Mesothelial cell of epicardium (in vitro differentiated cells): ENCODE measurements at places on chromosomes 3 and 15. TPM values are rescaled to one million over a fixed set of nuclear protein-coding genes. Genes with fewer than 3 reads are reported as not detected.

DNA sequence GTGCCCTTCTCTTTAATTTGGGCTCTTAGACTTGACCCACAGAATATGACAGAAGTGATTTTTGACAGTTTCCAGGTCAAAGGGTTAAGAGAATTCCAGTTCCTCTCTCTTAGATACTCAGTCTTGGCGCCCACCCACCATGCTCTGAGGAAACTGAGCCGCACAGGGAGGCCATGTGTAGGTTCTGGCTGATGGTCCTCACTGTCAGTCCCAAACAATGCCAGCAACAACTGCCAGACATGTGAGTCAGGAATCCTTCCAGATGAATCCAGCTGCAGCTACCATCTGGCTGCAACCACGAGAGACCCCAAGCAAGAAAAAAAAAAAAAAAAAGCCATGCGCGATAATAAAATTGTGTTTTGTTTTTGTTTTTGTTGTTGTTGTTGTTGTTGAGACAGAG, 326.6 kb downstream of the MAGI1 start:
- DNase-seq = no peak

DNA sequence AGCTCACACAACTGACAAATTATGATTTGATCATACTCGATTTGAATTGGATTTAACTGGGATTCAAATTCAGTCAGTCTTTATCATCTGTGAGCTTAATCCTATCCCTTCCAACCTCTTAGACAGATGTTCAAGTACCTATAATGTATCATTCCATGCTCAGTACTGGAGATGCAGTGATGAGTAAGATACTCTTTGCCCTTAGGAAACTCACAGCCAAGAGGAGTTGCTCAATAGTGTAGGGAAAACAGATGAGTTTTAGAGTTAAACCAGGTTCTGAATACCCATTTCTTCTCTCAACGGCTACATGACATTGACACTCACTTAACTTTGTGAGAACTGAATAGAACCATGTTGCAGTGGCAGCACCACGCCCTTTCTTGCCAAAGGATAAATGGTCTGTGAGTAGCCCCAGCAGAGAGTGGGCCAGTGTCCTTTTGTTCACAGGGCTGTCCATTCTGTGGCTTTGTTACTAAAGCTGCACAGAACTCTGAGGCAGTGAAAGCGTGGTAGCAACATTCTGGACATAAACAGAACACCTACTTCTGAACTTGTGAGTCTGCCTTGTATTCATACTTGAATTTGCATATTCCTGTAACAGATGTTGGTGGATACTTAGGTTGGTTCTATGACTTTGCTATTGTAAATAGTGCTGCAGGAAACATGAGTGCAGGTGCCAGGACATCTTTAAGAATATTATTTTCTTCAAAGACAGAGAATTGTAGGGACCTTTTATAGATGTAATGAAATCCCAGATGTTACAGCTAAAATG, 91.6 kb downstream of the RASA2 start:
- DNase-seq = no peak

Gene ZBED2
- total RNA-seq = not detected in 3 replicates

Gene SUMF1
- 26.5 to 31.3 TPM (median 28.7 TPM) in 3 replicates for total RNA-seq

DNA sequence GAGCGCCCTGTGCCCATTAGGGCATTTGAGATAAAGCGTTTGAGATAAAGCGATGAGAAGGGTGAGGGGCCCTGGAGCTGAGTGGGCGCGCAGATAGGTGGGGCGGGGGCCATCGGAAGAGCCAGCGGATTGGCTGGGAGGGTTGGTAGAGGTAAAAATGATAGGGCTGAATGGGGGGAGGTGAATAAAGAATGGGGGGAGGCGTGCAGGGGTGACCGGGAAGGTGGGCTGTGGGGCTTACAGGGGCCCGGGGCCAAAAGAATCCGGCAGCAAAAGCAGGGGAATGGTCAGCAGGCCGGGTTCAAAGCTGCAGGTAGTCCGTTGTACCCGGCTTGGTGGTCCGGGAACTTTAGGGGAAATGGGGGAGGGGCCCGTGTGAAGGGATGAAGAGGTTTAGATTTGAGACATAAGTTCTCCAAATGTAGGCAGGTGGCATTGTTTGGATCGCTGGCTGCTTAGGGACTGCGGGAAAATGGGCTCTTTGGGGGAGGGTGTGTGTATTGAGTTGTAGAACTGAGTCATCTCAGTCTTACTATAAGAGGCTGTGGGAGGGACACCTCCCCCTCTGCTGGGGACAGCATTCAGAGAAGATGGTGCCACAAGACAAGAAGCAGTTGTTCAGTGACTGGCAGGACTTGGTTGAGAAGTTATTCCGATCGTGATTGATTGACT, 610 bp downstream of the ARID3B start:
- DNase-seq = peak; percentile 45

GRCh38 chr3:148922467-148922866, 57.4 kb downstream of the CPA3 start:
- no peak for DNase-seq

Gene PIK3CA
- 20.4 to 23.0 TPM (median 22.4 TPM) in 3 replicates for total RNA-seq

GRCh38 chr15:68412218-68412617, 19.7 kb downstream of the ITGA11 start:
- DNase-seq = no peak

DNA sequence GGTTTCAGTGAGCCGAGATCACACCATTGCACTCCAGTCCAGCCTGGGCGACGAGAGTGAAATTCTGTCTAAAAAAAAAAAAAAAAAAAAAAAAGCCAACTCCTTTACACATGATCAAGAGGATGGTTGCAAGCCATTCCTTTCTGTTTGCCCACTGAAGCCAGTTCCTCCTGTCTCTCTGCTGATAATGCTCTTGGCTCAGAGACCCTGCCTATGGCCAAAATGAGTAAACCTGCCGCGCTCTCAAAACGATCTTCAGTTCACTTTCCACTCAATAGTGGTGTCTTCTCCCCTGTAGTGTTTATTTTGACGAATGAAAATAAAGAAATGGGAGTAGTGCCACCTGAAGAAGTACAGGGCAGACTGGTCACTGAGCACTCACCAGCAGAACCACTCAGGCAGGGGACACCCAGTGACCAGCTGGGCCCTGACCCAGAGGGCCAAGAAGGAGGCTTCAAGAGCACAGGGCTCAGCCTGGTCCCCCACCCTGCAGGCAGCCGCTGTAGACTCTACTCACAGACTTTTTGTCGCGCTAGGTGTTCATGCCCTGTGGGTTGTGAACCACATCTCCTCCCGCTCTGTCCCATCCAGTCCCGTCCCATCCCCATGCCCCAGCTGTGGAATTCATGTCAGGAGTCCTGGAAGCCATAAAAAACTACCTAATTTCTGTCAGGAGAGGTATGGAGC, 23.6 kb downstream of the GRAMD2A start:
- DNase-seq = no peak

Gene B2M
- total RNA-seq = 237 to 256 TPM (median 240 TPM) in 3 replicates

Gene SENP7
- total RNA-seq = 56.2 to 59.1 TPM (median 56.3 TPM) in 3 replicates

- DNase-seq = no peak
These were observed 30.7 kb downstream of the LMCD1 start for GRCh38 chr3:8532251-8532871.

DNA sequence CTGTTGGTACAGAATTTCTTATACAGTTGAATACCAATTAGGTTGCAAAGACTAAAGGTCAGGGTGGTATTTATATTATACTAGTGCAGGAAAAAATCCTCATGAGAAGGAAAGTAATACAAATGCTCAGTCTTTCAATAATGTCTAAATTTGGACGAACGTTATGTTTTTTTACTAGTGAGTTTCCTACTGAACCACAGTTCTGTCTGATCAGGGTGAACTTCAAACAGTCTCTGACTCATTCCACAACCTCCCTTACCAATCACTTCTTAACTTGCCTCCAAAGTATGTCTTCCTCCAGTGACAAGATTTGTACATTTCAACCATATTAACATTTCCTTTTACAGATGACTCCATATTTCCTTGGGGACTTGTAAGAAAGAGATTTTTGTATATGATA, 3.4 kb downstream of the TMEM212 start:
- no peak for DNase-seq

DNA sequence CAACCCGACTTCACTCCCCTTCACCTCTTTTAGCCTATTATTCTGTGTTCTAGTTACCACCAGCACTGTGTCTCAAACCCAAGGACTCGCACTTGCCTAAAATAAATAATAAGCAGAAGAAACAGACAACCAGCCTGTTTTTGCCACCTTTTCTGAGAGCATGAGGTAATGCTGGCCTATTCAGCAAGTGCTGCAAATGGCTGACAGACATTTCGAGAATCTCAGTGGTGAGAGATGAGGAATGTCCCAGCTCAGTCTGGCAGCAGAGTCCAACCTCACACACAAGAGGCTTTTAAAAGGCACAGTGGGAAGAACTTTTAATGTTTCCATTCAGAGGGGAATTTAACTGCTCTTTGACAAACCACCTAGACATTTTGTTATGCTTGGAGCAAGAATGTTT, 143.3 kb upstream of the GMNC start:
- no peak for DNase-seq

- no peak for DNase-seq
These were observed 17.9 kb downstream of the CP start for GRCh38 chr3:149203758-149204157.

GRCh38 chr3:145628211-145628610, 532.8 kb downstream of the PLOD2 start:
- DNase-seq = no peak

Gene HYAL3
- total RNA-seq = 2.9 to 3.0 TPM (median 2.9 TPM) in 3 replicates

DNA sequence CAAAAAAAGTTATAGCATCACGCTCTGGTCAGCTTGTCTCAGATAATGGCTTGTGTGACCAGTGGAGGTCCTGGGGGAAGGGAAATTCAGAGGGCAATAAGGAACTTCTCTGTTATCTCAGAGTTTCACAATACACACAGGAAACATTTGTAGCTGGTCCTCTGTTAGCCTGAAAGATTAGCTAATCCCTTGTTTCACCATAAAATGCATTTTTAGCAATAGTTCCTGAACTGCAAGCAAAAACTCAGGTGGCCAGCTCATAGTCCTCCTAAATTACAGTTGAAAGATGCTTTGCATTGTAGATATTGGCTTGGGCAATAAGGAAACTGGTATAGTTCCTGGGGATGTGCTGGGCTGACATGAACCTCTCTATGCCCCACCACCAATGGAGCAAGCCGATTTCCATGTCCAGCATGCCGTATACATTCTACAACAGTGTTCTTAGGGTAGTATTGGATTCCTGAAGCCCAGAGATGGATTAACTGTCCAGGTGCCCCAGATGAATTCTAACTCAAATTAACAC, 141.5 kb upstream of the TBL1XR1 start:
- DNase-seq = no peak

GRCh38 chr3:166527325-166527724, 690.1 kb upstream of the BCHE start:
- no peak for DNase-seq

- DNase-seq = no peak
These were observed 39.2 kb downstream of the MASP1 start for GRCh38 chr3:187252311-187252710.

DNA sequence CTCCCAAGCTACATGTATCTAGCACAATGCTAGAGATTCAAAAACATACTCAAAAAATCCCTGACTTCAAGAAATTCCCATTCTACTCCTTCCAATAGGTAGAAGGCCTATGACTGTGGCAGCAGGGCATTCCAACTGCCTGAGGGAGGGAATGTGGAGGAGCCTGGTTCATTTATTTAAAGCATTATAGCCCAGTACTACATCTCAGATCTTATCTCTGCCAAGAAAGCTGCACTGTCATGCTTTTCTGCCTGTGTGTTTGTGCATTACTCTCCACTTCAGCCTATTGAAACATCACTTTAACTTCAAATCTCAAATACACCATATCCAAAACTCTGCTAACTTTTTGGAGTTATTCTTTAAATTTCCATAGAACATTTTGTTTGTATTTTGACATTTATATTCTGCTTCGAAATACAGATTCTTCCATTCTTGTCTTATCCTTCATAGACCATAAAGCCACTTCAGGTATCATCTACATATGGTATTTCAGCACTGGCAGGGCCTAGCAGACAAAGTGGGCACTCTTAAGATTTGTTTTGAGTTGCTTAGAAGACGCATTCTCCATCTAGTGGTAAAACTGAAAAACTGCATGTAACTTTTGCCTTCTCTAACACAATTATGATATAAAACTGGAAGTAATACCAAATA, 59.1 kb upstream of the NEDD4 start:
- no peak for DNase-seq

- DNase-seq = no peak
These were observed 565.5 kb downstream of the PDCD6IP start for GRCh38 chr3:34363881-34364280.

GRCh38 chr3:42683875-42684598, 1.3 kb upstream of the KLHL40 start:
- DNase-seq = no peak

DNA sequence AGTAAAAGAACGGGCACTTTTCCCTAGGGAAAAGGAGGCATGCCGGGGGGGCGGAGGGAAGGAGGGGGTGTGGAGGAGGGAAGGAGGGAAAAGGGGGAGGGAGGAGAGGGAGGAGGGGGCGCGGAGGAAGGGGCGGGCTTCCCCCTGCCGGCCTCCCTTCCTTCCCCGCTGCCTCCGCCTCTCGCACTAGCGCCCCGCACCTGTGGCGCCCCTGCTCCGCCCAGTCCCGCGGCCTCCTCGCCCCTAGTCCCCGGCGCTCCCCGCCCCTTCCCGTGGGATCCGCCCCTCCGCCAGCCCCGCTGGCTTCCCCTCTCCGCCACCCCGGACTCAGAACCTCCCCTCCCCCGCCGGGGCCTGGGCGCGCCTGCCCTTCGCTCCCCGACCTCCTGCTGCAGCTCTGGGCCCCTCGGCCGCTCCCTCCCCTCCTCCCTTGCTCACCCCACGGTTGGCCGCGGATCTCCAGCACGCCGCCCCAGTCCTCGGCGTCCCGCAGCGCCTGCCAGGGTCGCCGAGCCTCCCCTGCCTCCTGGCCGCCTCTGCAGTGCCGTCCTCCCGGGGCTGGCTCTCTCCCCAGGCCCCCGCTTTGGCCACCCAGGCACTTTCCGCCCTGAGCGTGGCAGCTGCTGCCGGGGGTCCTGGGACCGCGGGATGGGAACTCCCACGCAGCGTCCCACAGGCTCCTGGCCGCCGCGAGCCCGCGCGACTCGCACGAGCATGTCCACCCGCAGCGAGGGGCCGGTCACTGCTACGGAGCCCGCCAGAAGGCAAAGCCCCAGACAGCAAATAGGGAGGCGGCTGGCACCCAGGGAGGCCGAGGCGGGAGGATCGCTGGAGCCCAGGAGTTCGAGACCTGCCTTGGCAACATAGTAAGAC, 147.4 kb downstream of the TJP1 start:
- DNase-seq = peak; percentile 55

Gene CDCP1
- 1.3 to 1.4 TPM (median 1.3 TPM) in 3 replicates for total RNA-seq

GRCh38 chr3:100107221-100107814, 7.0 kb downstream of the FILIP1L start:
- DNase-seq = no peak

GRCh38 chr15:63052961-63053698, 10.6 kb downstream of the TPM1 start:
- no peak for DNase-seq

GRCh38 chr15:37037071-37037655, 63.2 kb downstream of the MEIS2 start:
- no peak for DNase-seq

GRCh38 chr3:170714562-170715535, 129.0 kb upstream of the SLC7A14 start:
- no peak for DNase-seq

Gene SHQ1
- total RNA-seq = 17.0 to 22.0 TPM (median 18.6 TPM) in 3 replicates

Gene LRRIQ4
- total RNA-seq = 0.11 to 0.31 TPM (median 0.16 TPM) in 3 replicates

GRCh38 chr3:187213616-187214015, 16.3 kb downstream of the RTP1 start:
- no peak for DNase-seq
